Hindlimb muscle (tissue), 1 donor: ENCODE measurements at places on chromosomes 6 and 20.

DNA sequence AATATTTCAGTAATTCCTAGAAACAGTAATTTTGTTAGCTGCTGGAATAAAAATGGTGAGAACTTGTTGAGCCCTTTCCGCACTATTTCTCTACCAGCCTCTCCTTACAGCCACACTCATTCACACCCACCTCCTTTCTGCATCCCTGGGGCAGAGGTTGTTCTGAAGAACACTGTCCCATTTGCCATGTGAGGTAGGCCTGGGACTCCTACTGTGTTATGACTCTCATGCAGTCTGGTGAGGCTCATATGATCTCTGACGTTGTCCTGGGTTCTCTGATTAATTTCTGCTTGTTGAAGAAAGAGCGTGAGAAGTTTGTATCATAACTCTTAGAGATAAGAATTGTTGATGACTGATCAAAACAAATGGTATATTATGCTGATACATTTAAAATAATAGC lies 4.1 kb upstream of the KCNQ5 start:
- DNase-seq: no peak

DNA sequence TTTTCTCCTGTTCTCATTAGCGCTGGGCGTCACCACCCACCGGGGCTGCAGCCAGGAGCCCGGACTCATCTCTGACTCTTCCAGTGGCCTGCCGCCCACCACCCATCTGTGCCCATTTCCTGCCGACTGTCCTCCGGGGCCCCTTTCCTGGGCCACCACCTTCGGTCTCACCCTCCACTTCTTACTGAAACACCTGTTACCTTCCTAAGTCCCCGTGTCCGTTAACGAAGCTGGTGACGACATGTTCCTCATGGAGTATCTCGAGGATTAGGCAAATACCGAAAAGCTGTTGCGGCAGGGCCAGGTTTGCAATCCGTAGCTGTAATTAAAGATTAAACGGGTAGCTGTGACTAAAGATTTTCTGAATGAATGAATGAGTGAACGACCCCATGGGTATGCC lies 80.2 kb downstream of the SRC start:
- DNase-seq: no peak

GRCh38 chr6:38935051-38935450 lies 113.5 kb upstream of the GLP1R start:
- no peak for DNase-seq

- DNase-seq: no peak
Observed at GRCh38 chr20:50569864-50570836, 60.0 kb downstream of the PTPN1 start.

- DNase-seq: no peak
Observed at GRCh38 chr6:50143011-50143719, 93.4 kb upstream of the DEFB112 start.

DNA sequence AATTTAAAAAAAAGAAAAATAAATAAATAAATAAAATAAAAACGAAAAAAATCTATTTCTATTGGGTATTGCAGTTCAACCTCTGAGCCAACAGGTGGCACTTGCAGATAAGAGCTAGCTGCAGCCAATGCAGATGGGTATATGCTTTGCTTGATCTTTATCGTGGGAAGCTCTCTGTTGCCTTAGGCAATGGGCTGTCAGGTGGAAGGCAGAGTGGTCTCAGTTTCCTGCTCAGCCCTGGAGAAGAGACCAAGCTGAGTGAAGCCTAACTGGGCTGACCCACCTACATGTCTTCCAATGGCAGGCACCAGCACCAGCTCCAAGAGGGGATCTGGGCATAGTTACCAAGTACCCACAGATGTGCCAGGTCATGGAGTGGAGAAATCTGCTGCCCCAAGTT lies 95.0 kb downstream of the AK9 start:
- DNase-seq: no peak

- DNase-seq: no peak
Observed at GRCh38 chr6:143549221-143549948, 37.9 kb upstream of the FUCA2 start.

GRCh38 chr20:36236786-36237121 lies 476 bp downstream of the AAR2 start:
- no peak for DNase-seq

DNA sequence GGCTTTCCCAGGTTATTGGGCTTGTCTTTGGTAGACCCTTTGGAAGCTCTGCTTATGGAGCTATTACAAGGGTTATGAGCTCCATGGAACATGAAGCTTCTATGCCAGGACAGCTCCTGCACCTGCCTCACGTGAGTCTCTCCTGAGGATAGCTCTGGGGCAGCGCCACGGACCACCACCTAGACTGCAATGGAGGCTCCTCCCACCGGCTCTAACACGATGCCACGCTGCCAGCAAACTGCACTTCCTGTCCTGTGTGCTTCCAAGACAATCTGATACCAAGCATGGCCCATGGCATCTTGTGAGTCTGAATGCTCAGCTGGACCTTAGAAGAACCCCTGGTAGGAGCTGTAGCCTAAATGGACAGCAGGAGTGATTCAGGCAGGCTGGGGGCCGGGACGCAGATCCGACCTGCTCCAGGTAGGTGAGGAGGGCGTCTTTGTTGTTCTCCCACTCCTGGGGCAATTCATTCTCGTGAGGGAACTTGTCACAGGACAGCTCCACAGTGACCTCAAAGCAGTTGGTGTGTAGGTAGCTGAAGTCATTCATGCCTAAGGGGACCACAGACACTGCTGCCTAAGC lies 5.5 kb downstream of the CPXM1 start:
- no peak for DNase-seq

DNA sequence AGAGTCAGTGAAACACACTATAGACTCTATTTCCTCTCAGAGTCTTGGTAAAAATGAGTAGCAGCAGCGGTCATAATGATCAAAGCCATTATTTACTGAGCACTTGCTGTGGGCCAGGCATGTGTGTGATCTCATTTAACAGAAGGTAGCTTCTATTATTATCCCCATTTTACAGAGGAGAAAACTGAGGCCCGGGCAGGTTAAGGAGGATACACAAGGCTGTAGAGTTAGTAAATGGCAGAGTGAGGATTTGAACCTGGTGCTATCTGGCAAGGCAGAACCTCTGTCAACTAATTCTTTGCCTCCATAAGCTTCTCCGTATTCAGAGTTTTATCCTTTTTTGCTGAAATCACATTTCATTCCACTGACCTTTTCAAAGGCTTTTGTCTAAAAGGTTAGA lies 122.2 kb upstream of the SALL4 start:
- no peak for DNase-seq

DNA sequence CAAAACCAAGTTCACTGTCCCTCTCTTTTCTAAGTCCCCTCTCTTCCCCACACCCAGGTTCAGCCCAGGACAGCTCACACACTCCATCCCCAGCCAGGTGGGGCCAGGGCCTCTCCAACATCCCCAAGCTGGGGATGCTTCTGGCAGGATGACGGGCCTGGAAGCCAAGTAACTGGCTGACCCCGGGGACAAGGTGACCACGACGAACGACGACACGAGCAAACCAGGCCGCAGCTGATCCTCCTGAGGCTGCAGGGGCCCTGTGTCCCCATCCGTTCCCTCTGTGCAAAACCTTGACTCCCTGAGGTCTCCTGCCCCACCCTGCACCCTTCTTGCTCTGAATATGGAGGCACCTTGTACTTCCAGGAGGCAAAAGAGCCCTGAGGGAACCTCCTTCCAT lies 11.6 kb upstream of the PLG start:
- no peak for DNase-seq

DNA sequence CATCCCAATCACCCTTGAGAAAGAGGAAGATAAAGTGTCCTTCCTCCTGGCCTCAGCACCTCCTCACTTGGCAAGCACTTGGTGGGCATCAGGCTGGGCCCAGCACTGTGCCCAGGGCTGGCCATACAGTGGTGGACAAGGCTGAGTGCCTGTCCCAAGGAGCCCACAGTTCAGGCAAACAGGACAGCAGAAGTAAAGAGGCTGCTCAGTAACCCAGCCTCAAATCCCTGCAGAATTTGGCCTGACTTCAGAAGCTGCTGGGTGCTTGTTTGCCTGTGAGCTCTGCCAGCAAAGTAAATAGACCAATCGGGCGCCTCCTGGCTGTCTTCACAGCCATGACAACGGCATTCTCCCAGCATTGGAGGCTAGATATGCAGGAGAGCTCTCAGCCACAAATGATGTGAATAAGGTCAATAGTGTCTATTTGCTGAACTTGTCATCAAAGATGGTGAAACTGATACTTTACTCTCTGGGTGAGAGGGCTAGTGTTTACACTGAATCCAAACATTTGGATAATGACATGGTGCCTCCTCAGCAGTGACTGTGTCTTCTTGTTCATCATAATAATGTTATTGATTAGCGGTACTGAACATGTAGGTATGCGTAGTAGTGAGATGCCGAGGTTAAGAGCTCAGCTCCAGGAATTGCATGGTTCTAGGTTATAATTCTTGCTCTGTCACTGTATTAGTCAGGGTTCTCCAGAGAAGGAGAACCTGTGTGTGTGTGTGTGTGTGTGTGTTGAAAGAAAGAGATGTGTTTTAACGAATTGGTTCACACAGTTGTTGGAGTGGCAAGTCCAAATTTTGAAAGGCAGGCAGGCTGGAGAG lies 36.9 kb upstream of the FANCE start:
- peak; percentile 42 for DNase-seq

GRCh38 chr6:31128093-31128676 lies 7.9 kb upstream of the CDSN start:
- no peak for DNase-seq

- peak; percentile 58 for DNase-seq
Observed at GRCh38 chr20:50837532-50838321, 42.9 kb downstream of the BCAS4 start.

- DNase-seq: no peak
Observed at GRCh38 chr6:36373368-36374019, 14.0 kb downstream of the ETV7 start.

- DNase-seq: no peak
Observed at GRCh38 chr6:116667623-116668022, 943 bp downstream of the ZUP1 start.

DNA sequence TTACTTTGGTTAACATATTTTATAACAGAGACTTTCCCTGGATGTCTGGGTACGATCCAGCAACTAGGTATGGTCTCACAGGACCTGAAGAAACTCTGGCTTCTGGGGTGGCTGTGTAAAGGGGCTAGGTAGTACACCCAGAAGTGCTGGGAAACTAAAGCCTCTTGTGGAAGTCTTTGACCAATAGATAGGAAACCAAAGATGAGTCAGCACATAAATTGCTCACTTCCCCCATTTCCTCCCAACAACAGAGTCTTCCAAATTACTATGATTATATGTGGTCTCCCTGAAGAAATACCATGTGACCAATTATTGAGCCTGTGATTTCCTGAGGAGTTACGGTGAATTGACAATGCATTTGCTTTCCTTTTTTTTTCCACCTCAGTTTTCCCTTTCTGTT lies 26.8 kb upstream of the TBX18 start:
- DNase-seq: no peak
